ENCODE measurements at places on chromosomes 4 and X.

DNA sequence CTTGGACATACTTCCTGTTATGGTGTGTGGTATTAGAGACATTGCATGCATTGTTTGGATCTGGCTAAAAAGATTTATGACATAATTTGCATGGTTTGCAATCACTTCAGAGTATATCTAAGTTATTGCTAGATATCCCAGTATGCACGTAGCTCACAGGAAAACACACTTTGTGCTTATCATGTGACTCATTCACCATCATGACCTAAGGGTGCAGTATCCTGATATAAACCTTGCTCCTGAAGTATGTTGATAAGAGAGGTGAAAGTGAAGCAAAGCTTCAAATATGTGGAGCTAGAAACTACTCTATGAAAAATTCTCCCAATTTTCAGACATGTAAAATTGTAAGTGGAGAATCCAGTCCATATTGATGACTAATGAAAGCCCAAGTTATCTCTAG lies 46.9 kb upstream of the GRXCR1 start:
- no peak for DNase-seq

GRCh38 chrX:75603833-75604232 lies 81.0 kb upstream of the ZDHHC15 start:
- no peak for DNase-seq

- no peak for DNase-seq
Measured at GRCh38 chr4:6450709-6451108, 21.7 kb downstream of the PPP2R2C start.

DNA sequence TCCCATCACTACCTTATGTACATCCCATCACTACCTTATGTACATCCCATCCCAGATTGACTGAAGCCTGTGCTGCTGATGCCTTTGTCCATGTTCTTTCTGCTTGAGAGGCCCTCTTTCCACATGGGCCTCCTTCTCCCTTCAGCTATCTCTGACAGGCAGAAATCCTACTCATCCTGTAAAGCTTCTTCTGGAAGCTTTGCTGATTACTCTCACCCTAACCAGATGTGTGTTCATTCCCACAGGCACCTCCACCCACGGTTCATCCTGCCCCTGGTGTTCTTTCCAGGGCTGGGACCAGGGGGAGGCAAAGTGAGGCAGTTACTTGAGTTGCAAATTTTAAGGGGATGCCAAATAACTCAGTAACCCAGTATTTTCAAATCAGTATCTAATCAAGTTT lies 22.5 kb upstream of the FBXW7 start:
- no peak for DNase-seq

GRCh38 chr4:155972098-155972497 lies 18.4 kb upstream of the CTSO start:
- DNase-seq, result no peak

DNA sequence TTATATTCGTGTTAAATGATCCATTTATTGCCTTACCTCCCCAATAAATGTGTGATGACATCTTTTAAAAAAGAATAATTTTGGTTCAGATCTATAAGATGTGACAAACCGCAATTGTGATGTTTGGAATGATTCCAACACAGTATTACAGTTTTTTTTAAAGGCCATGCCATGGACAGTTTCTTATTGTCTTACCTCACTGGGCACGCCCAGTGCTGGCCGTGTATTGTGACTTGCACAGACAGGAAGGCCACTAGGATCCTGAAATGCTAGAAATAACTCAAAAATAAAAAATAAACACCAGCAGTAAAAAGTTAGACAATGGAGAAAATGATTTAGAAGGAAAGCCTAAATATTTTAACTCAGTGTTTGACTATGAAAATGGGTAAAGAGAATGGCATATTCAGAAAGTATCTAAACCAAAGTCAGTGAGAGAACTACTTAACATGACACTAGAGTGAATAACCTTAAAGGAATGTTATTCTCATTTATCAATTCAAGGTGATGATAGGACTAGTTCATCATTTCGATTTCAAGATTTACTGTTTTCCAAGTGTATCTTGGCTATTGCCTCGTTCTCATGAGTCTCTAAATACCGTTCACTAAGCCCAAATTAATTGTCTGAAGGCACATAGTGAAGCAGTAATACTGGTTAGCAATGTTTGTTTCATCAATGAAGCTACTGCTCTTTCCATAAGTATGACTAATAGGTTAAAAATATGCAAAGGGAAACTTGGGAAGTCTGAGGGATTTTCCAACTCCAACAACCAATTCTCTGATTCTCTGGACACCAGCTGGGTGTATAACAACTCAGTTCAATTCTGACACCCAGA lies 46.1 kb upstream of the VEGFC start:
- no peak for DNase-seq

DNA sequence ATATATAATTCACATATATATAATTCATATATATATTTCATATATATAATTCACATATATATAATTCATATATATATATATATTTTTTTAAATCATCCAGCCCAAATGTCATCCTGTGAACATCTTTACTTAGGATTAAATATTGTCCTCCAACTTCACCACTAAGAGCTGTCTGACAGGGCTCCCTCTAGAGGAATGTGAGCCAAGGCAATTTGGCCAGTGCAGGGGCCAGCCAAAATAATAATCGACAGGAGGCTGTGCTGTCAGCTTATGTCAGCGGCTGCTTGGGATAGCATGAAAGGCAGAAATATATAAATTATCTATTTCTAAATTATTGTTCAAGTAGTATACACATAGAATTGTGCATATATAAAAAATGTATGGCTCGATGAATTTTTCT lies 29.5 kb downstream of the EGFL6 start:
- DNase-seq, result no peak

- no peak for DNase-seq
Measured at GRCh38 chrX:12874581-12874980, 7.7 kb downstream of the TLR7 start.

GRCh38 chr4:173752610-173753230 lies 222.7 kb upstream of the HAND2 start:
- peak; percentile 46 for DNase-seq

- DNase-seq, result no peak
Measured at GRCh38 chrX:138638996-138639395, 72.5 kb downstream of the FGF13 start.

GRCh38 chr4:14269824-14270223 lies 642.3 kb upstream of the BOD1L1 start:
- DNase-seq, result peak; percentile 16

- DNase-seq, result no peak
Measured at GRCh38 chr4:15683143-15683495, 1.5 kb downstream of the FAM200B start.
